ENCODE measurements at places on chromosomes 6 and 20.
A peak's percentile ranks its signal among the peaks of the same experiment; 100 is the strongest.

DNA sequence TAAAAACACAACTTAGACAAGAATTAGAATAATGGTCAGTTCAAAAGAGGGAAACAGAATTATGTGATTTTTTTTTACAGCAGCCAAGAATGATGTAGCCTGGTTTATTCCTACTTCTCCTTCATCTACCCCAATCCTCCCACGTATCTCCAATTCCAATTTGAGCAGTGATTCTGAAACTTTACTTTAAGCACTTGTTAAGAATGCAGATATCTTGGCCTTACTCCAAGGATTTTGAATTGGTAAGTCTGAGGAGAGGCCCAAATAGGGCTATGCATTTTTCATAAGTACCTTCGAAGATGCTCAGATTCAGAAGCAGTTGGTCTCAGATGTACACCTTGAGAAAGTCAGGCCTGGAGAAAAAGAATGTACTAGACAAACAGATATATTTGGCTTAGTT is 233.4 kb upstream of the FLRT3 start:
- DNase-seq, result no peak

GRCh38 chr20:41044409-41045062 is 15.9 kb downstream of the TOP1 start:
- no peak for DNase-seq

GRCh38 chr6:144478483-144478882 is 193.3 kb downstream of the UTRN start:
- no peak for DNase-seq

GRCh38 chr6:81820980-81821379 is 68.5 kb upstream of the TENT5A start:
- no peak for DNase-seq

DNA sequence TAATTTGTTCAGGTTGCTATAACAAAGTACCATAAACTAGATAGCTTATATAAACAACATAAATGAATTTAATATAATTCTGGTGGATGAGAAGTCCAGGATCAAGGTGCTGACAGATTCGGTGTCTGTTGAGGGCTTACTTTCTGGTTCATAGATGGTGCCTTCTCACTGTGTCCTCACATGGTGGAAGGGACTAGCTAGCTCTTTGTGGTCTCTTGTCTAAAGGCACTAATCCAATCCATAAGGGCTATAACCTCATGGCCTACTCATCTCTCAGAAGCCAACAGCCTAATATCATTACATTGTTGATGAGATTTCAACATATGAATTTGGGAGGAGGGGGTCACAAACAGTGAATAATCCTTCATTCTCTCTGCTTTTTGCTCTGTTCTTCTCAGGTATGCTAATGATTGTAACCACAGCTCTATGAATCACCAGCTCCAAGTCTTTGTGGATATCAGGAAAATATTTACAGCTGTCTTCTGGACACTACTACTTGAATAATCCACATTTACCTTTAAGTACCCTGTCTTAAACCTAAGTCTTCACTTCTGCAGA is 122.3 kb downstream of the NKAIN2 start:
- no peak for DNase-seq

DNA sequence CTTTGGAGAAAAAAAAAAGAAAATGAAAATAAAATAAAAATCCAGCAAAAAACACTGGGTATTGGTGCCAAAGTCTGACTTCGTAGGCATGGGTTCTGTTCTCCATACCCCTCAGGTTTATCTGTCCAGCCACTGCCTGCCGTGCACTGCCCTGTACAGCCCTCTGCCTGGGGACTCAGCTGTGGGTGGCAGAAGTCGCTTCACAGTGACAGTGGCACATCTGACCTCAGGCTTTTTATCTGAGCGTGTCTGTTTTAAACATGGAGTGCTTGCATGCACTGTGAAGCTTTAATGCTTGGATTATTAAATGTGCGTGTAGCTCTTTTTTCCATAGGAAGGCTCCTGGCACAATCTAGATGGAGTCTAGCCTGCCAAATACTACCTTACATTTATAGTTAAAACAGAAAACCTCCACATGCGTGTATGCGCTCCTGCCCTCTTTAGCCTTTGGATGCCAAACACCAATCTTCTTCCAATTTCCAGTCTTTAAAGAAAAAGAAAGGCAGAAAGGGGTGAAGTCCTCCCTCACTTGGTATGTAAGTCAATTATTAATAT is 375.5 kb downstream of the UTRN start:
- DNase-seq, result no peak

GRCh38 chr6:4253604-4254231 is 118.3 kb upstream of the ECI2 start:
- DNase-seq, result no peak

- DNase-seq, result no peak
Observed at GRCh38 chr6:81755551-81755950, 3.1 kb upstream of the TENT5A start.

DNA sequence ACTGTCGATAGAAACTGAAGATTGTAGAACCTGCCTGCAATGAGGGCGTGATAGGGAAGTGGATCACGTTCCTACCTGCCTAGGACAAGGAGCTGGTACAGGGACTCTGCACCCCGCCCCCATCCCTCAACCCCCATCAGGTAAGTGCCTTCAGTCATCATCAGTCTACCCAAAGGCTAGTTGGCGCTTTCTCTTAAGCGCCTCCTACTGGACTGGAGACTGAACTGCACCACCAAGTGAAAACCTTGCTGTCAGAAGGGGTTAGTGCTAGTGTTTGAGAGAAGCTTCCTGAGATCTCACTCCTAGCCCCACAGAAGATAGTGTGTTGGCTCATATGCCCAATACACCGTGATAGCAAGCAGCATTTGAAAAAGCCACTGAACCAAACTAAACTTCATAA is 706.5 kb upstream of the MAN1A1 start:
- no peak for DNase-seq

- DNase-seq, result no peak
Observed at GRCh38 chr6:26545627-26546026, 7.5 kb downstream of the HMGN4 start.

GRCh38 chr20:38326309-38326708 is 20.0 kb upstream of the LBP start:
- DNase-seq, result no peak

DNA sequence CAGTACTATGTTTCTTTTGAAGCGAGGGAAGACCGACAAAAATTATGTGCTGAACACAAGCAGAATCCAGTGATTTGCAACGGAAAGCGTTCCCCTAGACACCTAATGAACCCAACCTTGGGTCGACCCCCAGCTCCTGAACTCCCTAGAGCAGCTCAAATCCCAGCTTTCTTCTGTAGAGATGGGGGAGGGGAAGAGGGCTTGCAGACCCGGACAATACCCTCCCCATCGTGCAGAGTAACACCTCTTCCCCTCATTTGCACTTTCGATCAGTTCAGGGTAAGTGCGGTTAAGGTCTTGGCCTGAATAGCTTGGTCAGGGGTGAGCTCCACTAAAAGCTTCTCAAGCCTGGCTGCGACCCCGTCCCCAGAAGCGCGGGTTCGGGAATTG is 404 bp downstream of the CEP162 start:
- DNase-seq, result no peak

- DNase-seq, result no peak
Observed at GRCh38 chr6:48098923-48099322, 12.1 kb downstream of the PTCHD4 start.

DNA sequence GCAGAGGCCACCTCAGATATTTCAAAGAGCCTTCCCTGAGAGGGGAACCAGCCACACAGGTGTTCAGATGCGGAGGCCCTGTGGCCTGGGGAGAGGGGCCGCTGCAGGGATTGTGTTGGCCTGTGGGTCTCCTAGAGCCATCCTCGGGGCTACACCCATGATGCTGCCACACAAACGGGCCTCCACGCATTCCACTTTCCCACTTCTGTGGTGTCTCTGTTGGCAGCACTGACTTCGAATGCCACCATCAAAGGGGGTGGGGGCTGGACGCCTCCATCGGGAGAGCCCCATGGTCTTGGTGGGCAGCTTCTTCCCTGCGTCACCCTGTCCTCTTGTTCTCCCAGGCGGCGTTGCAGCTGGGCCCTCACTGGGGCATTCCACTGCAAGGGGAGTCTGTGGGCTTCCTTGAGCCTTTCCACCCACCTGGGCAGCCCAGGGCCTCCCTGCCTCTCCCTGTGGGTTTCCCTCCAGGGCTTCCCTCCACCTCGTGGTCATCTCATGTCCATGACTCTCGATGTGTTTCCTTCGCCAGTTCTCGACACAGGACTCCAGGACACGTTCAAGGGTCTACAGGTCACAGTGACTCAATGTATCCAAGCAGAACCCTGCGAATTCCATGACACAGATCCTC is 145.5 kb downstream of the ERMARD start:
- DNase-seq, result no peak

GRCh38 chr20:17698384-17698783 is 1.4 kb upstream of the BANF2 start:
- no peak for DNase-seq

GRCh38 chr20:25274891-25275812 is 27.3 kb downstream of the PYGB start:
- no peak for DNase-seq

DNA sequence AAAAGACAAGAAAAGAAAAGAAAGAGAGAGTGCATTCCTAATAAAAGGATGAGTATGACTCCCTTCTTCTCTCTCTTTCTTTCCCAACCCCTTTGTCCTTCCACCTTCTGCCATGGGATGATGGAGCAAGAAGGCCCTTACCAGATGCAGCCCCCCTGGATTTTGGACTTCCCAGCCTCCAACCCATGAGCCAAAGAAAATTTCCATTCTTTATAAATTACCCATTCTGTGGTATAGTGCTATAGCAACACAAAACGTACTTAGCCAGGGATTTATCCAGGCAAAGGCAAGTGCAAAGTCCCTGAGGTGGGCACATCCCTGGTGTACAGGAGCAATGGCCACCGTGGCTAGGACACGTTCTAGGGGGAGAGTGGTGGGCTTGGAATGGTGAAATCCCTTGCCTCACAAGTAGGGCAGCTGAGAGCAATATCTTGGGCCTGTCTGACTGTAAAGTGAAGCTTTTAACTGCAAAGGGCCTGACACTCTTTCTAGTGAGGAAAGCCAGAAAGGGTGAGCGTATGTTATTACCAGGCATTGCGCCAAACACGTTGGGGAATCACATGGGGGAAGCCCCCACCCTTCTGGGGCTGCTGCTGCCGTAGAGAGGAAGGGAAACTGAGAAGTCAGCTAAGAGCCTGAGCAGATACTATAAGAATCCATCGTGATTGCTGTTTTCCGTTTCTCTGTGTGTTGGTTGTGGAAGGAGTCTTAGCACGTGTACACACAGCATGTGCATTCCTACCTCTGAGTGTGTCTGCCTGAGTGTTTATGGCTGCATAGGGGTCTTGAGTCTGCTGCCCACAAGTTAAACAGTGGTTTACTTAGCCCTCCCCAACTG is 50.7 kb upstream of the SIRPA start:
- no peak for DNase-seq

DNA sequence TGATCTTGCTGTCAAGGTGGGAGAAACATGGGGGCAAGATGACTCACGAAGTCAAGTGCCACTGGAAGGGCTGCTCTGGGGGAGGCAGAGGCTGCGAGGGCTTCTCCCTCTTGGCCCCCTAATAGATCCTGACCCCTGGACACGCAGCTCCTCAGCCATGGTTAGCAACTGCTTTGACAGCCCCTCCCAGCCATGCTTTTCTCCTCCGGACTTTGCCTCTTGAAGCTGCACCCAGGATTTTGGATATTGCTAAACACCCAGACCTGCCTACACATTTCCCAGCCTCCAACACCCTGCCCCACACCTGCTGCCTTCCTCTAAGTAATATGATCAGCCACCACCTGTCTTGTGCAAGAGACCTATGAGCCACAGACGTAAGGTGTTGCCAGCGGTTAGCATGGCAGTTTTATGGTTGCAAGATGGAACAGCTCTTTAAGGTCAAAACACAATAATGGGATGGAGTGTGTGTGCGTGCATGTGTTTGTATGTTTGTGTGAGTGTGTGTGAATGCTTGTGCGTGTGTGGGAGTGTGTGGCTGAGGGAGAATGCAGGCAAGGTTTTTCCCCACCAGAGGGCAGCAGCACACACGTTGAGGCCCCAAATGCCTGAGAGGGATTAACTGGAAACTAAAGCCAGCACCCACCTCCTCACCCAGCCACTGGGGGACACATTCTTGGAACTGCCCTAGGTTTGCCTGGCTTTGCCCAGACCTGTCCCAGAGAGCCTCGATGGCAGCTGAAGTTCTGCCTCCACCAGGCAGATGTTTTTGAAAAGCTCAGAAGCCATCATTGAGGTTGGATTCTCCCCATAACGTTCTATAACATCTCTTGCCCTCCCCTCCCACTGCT is 2.5 kb downstream of the IP6K3 start:
- peak; percentile 61 for DNase-seq

DNA sequence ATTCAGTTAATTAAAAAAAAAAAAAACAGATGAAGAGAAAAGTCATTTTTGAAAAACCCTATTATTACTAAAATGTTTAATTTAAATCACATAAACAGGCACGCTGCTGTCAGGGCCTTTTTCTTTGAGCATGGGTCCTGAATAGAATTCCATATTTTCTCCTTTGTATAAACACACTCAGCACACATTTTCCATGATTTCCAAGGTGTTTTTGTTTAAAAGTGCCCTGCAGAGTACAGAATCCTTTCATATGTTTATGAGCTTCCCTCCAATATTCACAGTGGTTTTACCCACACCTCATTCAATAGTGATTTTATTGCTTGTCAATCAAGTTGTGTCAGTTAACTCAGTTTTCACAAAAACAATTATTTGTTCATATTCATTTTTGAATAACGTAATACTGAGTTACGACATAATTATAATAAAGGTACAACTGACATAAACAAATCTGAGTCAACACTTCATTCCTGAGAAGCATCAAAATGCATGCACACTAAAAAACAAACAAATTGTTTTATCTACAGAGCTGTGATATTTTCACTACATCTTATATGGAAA is 15.2 kb downstream of the SLC35B3 start:
- no peak for DNase-seq

DNA sequence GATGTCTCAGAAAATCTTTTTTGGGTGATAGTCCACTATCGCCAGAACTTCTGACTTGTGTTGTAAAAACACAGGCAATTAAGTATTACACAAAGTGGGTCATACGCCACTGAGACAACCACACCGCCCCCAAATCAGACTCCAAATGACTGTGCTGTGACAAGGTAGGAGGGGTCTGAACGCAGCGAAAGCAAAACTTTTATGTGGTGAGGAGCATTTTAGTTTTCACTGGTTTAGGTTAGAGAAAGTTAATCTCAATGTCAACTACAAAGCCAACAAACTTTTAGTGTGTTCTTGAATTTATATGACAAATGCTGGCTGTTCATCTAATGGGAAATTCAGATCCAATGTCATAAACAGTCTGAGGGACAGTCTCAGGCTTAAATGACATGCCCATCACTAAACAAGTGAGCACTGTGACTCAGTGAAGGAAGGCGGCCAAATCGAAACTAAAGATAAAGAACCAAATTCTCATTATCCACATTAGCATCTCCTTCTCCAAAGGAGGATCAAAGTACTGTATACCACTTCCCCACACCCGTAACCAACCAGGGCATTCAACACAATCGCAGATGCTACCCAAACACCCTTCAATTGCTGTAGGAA is 186.7 kb downstream of the GJA10 start:
- DNase-seq, result peak; percentile 44

DNA sequence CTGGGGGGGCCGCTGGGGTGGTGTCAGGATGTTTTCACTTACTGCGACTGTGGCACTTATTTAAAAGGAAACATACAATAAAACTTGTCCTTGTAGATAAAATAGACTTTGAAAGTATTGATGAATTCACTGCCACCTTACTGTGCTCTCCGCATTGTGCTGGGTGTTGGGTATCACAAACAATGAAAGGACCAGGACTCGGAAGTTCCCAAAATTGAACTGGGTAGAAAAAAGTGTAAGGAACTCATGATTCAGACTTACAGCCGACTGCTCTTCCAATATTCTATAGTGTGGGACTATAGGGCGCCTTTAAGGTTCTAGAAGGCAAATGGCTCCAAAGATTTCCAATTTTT is 32.1 kb upstream of the ID4 start:
- DNase-seq, result no peak
